ENCODE measurements at places on chromosomes 4 and X. TPM values are rescaled to one million over a fixed set of nuclear protein-coding genes. Genes with fewer than 3 reads are reported as not detected.
A peak's percentile ranks its signal among the peaks of the same experiment; 100 is the strongest.

UGT2B15 gene
- total RNA-seq = not detected

DSPP gene
- not detected for total RNA-seq

UGT8 gene
- total RNA-seq = 0.27 TPM

USP26 gene
- total RNA-seq = not detected

F8A1 gene
- 5.4 TPM for total RNA-seq

HSD17B11 gene
- 58.7 TPM for total RNA-seq

HPF1 gene
- total RNA-seq = 23.5 TPM

SRPK3 gene
- 3.0 TPM for total RNA-seq

TIGD4 gene
- total RNA-seq = 0.22 TPM

GPAT3 gene
- 6.6 TPM for total RNA-seq

- no peak for ATAC-seq
Observed at GRCh38 chrX:152070144-152070543, 68.2 kb downstream of the MAGEA10 start.

DNA sequence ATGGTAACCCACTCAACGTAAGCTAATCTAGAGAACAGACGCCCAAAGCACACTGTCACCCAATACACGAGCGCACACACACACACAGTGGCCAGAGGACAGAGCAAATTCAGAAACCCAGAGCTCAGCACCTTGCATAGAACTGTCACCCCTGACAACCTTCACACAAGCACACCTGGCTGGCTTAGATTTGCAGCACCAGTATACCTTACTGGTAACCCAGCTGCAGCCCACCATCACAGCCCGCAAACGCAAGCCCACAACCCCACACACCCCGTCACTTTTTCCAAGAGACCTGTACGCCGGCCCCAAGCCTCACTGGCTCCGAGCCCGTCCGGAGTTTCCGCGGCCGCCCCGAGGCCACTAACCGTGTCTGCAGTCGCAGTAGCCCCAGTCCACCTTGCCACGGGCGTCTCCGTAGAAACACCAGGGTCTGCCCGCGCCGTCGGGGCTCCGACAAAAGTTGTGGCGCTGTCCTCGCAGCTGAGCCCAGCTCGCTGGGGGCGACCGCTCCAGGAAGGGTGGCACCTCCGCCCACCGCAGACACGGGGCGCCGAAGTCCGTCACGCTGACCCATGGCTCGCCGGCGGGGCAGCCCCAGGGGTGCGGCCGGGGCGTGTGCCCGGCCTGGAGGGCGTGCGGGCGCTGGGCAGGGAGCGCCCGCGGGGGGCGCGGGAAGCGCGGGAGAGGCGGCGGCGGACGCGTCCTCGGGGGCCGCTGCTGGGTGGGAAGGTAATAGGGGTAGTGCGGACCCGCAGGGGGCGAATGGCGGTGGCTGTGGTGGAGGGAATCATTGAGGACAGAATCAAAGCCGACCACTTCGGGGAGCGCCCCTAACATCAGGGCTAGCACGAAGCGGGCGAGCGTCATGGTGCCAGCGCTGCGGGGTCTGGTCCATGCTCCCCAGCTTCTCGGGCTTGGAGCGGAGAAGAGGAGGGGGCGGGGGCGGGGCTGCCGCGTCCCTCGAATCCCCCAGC, 664 bp downstream of the PRSS12 start:
- ATAC-seq = peak; percentile 40

- peak; percentile 65 for ATAC-seq
Observed at GRCh38 chrX:154419688-154420401, 8.5 kb downstream of the TAFAZZIN start.

DNA sequence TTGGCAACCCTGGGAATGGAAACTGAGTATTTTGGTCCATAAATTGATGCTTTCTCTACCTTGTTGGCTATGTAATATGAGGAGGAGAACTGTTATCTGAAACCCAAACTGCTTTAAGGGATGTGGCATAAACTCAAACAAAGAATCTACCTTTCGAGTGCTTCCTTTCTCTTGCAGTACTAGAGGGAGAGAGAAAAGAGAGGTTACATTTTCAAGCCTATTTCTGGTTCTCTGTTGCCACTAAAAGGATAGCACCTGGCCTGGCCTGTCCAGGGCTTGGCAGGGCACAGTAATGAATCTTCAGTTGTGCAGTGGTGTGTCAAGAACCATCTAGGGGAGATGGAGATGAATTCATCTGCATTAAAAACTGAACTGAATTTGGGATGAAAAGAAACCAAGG, 308.6 kb downstream of the PTTG2 start:
- ATAC-seq = no peak

DNA sequence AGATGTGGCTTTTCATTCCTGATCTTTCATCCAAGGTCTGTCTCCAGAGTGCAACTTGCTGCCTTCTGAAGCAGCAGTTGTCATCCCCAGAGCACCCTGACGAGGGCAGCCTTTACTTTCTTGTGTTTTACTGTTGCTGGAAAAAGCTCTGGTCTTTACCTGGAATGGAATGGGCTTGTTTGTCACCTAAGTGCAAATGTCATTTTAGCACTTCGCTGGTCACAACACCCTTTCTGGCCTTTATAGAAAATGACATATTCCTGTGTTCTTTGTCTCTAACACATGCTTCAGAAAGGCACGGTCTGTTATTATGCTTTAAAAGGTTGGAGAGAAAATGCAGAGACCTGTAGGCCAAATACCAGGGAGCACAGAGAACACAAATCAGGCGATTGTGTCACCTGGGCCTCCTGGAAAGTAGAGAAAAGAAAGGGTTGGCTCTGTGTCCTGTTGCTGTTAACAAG, 332.7 kb upstream of the IGFBP7 start:
- ATAC-seq = peak; percentile 65

GRCh38 chr4:151218343-151218742, 58.6 kb upstream of the PRSS48 start:
- no peak for ATAC-seq

DNA sequence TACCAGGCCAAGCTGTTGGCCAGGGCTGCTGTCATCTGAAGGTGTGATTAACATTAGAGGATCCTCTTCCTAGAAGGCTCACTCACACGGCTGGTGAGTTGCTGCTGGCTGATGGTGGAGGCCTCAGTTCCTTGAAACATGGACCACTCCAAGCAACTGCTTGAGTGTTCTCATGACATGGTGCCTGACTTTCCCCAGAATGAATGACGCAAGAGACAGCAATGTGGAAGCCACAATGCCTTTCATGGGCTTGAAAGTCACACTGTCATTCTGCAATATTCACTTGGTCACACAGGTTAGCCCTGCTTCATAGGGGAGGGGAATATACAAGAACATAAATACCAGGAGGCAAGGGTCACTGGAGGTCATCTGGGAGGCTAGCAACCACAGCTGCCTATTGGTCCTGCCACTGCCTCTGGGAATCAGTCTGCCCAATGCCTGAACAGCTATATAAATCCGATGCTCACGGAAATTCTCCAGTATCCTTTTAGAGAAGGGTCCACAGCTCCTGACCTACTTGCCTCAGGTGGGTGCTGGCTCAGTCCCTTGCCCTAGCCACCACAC, 97.1 kb upstream of the MAML3 start:
- no peak for ATAC-seq

- no peak for ATAC-seq
Observed at GRCh38 chr4:74437866-74438265, 7.1 kb upstream of the AREG start.

GRCh38 chr4:7158991-7159390, 33.3 kb upstream of the SORCS2 start:
- ATAC-seq = no peak

- no peak for ATAC-seq
Observed at GRCh38 chr4:63580796-63581475, 828.3 kb downstream of the TECRL start.

DNA sequence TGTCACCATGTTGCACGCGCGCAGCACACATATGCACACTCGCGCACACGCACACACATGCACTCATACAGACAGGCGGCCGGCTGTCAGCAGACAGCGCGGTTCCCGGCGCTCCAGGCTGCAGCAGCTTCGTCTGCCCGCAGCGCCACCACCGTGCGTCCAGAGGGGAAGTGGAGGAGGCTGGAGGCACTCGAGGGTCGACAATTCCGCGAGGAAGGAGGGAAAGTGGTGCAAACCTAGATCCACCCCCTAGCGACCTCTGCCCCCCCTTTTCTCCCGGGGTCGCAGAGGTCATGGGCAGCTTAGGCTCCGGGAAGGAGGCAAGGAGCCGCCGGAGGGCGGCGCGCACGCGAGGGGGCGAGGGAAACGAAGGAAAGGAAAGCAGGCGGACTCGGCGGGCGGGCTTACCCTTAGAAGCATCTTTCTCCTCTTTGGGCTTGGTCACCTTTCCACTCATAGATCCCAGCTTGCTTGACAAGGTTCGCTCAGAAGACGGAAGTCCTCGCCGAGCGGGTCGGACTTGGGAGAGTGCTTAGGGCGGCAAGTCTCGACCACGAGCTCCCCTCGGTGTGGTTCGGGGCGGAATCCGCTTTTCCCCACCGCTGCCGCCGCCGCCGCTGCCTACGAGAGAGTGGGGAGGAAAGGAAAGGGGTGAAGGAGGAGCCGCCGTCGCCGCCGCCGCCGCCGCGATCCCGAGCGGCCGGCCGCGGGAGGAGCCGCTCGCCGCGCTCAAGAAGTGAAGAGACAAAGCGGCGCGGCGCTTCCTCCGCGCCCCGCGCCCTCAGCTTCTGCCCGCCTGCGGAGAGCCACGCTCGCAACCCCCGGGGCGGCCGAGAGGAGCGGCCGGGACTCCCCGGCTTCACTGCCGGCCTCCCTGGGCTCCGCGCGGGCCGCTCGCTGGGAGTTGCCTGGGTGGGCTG, 326.6 kb upstream of the F9 start:
- peak; percentile 29 for ATAC-seq

DNA sequence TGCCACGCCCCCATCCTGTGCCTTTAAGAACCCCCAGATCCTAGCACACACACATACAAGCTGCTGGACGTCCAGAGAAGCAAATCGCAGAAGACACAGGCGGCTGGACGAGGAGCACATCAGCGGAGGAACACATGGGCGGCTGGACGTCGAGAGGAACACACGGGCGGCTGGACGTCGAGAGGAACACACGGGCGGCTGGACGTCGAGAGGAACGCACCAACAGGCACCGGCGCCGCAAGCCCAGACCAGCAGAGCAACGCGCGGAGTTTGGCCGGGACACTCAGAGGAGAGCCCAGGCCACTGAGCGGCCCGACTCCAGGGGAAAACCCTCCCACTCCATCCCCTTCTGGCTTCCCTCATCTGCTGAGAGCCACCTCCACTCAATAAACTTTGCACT, 17.2 kb downstream of the ZCCHC13 start:
- no peak for ATAC-seq

DNA sequence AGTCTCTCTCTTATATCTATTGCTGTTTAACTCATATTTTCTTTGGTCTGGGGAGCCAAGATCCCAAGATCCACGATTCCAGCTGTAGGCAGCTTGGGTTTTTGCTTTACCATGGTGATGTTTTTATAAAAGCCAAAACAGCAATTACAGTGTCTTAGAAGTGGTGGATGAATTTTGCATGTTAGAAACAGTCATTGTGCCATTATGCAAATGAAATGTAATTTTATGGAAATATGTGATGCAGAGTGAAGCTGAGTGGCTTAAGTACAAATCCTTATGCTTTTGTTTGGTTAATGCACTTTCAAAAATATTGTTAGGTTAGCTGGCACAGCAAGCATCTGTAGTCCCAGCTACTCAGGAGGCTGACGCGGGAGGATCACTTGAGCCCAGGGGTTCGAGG, 32.8 kb upstream of the PTTG2 start:
- ATAC-seq = no peak

GRCh38 chr4:106929248-106929647, 106.9 kb downstream of the DKK2 start:
- no peak for ATAC-seq

Data from gastroesophageal sphincter (tissue), 4 donors.